ENCODE measurements at places on chromosomes 5 and 9. TPM values are rescaled to one million over a fixed set of nuclear protein-coding genes. Genes with fewer than 3 reads are reported as not detected.

ADGRV1 gene
- total RNA-seq: not detected

FOXD1 gene
- total RNA-seq: not detected

FOXD4L6 gene
- total RNA-seq: not detected

TAF11L10 gene
- not detected for total RNA-seq

ZNF883 gene
- total RNA-seq: 4.8 TPM

STKLD1 gene
- 0.27 TPM for total RNA-seq

TTC39B gene
- 1.9 TPM for total RNA-seq

NMUR2 gene
- total RNA-seq: 0.14 TPM

SNCAIP gene
- 1.7 TPM for total RNA-seq

GARIN3 gene
- not detected for total RNA-seq

GDA gene
- total RNA-seq: 3.1 TPM

TBCA gene
- total RNA-seq: 122 TPM

GABRA6 gene
- total RNA-seq: not detected

CD14 gene
- 46.1 TPM for total RNA-seq

FAM221B gene
- total RNA-seq: not detected

DNA sequence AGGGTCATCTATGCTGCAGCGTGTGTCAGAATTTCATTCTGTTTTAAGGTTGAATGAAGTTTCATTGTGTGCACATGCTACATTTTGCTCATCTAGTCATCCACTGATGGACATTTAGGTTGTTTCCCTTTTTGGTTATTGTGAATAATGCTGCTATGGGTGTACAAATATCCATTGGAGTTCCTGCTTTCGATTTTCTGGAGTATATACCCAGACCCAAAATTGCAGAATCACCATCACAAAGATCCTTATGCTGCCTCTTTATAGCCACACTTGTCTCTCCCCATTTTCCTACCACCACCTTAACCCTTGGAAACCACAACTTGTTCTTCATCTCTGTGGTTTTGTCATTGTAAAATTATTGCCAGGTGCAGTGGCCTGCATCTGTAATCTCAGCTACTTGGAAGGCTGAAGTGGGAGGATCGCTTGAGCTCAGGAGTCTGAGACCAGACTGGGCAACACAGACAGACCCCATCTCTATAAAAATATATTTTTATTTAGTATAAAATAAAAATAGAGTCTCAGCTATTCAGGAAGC is 166.2 kb downstream of the HSD17B3 start:
- DNase-seq: no peak

GRCh38 chr9:129752900-129753729 is at the start of gene PTGES:
Gene PTGES (minus strand): TSS chr9:129753042. CDS start chr9:129753012, 30 bp downstream.
- DNase-seq: peak; percentile 87

GRCh38 chr5:154058055-154059038 is 19.6 kb downstream of the MFAP3 start:
- DNase-seq: no peak

DNA sequence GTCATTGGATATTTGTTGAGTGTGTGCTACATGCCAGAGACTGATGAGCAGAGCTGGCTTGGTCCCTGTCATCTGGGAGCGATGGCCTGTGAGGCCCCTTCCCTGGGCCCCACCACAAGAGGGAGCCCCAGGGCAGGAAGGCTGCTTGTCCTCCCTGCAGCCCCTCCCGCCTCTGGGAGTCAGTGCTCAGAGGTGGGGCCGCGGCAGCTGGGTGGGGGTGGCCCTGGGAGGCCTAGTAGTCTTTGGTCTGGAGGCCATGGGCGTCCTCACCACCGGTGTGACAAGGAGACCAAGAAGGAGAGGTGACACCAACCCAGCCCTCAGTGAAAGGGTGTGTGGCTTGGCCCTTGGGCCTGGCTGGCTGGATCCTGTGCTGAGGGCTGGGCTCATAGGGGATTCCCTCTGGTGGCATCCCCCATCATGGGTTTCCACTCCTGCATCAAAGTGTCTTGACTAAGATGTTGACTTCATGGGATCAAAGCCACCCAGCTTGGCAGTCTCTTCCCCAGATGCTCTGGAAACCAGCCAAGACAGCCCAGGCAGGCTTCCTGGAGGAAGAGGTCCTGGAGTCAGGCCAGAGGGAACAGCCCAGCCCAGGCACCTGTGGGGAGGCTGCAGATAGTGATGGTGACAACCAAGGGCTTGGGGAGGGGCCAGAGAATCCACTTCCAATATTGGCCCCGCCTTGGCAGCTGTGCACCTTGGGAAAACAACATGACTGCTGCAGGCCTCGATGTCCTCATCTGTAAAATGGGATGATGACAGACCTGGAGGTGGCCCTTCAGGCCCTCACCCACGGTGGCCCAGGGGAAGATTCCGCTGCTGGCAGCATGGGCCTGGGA is 166.7 kb downstream of the GAPVD1 start:
- DNase-seq: no peak

DNA sequence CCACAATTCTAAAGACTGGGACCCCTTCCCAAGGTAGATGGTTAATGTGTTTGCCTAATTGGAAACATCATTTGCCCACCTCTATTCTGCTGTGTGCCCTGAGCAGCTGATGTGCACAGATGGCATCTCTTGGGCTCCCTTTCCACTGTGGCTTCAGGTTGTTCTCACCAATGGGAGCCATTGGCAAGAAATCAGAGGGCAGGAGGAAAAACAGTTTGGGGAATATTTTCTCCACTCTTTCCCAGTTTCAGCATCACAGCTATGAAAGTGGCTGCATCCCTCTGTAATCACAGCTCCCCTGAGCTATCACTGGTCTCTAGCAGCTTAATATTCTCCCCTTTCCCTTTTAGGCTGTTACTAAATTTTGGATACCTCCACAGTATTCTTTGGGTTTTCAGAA is 911.6 kb upstream of the SEMA6A start:
- no peak for DNase-seq

DNA sequence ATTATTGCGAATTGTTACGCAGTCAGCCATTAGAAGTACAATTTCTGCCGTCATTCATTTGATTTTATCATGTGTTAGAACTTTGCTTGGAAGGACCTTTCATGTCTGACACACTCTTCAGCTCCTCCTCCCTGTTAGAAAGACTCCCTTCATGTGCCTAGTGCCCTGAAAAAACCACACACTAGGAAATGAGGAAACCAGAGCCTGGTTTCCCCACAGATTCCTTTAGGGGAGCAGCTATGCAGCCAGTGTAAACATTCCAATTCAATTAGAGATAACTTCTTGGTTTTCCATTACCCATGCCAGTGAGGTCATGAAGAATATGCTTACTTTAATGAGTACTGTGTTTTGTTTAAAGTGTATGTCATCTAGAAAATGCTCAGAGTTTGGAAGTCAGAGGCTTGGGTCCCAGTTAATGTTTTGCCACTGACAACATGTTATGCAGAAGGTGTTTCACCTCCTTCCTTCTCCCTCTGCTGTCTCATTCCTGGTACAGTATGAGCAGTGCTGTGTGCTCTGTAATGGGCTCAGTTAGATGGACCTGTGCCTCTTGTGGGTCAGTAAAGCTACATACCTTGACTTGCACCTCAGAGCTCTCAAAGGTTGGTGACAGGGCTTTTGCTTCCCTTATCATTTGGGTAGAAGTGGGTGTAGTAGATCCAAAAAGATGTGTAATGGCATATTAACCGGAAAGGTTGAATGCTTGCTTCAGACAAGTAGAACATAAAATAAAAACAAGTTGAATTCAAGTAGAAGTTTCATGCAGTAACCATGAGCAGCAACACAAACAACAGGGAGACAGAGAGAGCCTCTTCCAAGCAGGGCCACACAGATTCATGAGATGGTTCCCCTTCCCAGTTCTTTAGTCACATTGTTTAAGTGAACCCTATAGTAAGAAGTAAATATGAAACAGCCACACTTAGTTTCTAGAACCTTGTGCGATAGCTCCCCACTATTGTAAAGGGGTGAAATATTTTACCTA is 52.6 kb upstream of the TNFAIP8 start:
- DNase-seq: no peak

DNA sequence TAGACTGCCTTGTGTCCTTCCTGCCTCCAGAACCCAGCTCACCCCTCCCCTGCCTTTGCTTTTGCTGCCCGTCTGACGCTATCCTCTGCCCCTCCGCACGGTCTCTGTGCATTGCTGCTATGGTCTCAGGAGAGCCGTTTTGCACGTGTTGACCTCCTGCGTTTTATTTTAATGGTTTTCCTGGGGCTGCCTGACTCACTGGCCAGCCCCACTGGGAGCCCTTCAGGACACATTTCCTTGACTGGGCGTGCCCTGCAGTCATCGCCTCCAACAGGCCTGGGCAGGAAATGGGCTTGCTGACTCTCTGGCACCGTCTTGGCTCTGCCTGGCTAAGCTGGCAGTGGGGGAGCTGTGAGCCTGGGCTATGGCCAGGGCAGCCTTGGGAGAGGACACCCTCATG is 17.9 kb upstream of the ASS1 start:
- peak; percentile 67 for DNase-seq

DNA sequence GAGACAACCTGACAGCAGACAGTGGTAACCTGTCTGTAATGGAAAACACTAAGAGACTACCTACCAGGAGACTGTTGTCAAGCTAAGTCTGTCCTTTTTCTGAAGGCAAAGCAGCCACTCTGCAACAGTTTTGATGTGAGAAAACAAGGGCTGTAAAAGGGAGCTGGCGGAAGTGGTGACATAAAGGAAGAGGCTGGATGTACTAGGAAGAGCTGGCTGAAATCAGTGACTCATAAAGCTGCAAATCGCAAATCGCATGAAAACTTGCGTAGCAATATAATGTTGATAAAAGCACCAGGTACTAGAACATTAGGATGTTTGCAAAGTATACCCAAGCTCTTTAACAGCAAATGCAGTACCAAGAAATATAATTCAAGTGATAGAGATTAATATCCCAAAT is 1.4 kb downstream of the NSUN2 start:
- DNase-seq: no peak

DNA sequence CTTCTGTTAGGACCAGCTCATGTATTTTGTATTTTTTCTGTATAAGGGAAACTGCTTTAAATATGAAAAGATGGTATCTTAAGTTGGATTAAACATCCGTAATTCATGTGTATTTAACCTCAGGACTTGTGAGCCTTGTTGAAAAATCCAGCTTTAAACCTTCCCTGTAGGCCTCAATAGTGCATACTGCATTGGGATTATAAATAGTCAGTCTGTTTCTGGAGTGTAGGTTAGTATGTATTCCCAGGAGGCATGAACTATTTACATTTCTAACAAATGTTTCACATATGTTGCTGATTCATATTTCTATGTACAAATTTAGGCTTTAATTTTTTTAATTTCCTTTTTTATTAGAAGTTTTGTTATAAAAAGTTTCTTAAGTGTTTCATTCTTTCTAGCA is 137.9 kb upstream of the GRHPR start:
- no peak for DNase-seq

GRCh38 chr5:130168211-130168610 is 263.9 kb downstream of the CHSY3 start:
- no peak for DNase-seq

DNA sequence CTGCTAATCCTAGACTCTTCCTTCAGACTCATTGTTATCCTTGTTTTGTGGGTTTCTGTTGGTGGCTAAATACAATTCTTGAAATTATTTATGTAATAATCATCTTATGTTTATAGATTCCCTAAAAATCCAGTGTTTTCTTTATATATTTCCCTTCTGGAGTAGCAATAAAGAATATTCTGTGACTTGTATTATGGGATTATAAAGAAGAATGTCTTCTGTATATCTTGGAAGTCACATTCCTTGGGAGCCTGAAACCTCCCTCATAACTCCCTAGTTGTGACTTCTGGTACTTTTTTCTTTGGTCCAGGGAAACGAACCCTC is 356.1 kb downstream of the TMEM167A start:
- DNase-seq: no peak

- no peak for DNase-seq
These were observed 247.5 kb downstream of the TMEM161B start for GRCh38 chr5:88021141-88021540.

DNA sequence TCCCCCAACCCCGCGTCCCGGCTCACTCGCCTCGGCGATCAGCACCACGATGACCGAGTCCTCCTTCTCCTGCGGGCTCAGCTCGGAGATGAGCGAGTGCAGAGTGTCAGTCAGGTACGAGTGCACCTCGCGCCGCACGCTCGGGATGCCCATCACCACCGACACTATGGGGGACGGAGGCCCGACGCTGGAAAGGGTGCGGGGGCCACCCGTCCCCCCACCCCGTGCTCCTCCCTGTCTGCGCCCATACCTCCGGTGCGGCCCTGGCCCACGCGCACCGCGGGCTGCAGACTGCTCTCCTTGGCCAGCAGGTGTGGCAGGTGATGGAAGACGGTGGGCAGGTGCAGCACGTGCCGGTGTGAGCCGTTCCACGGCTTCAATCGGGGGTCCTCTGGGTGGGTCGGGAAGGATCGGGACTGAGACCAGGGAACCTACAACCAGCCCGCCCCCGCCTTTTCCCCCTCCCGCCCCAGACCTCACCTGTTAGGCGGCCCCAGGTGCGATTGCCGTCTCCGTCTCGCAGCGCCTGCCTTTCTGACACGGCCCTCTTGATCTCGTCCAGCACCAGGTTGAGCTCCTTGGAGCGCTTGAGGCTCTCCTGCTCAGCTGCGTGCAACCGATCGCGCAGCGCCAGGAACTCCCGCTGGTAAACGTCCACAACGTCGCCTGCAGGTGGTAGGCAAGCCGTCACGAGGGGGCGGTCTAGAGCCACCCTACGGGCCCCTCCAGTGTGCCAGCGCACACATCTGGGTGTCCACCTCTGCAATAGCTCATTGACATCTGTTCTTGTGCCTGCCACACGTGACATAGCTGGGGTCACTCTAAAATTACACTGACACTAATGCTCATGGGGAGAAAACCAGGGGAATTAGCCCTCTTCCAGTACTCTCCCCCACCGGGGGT is 5.1 kb downstream of the MGAT4B start:
- peak; percentile 90 for DNase-seq

DNA sequence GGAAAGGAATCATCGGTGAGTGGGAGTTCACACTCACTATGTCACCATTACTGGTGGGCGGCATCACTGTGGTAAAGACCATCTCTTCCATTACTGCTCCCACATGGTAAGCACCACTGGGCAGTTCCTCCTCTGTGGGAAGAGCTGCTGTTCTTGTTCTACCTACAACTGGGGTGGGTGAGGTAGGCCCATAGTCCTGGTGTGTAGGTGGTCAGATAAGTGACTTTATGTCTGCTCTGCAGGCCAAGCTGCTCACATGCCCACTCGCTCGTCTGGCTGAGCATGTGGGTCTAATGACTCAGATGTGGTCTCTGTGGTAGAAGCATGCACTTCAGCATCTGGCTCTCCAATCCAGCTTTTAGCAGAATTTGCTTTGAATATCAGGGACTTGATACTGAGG is 82.9 kb downstream of the TMEM215 start:
- DNase-seq: no peak

DNA sequence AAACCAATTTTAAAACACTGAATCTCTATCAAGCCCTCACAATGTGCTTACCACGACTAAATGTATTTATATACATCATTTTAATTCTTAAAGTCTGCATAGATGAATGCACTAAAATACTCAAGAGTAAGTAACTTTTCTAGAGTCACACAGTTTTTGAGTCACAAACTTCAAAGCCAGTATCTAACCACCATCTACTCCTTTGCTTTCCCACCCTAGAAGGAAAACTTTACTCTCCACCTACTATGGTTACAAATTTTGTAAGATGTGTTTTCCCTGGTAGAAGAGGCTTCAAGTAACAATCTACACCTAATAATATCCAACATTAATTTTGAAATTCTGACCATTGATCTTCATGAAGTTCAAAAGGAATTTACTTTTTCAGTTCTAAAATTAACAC is 18.7 kb downstream of the ZFAND5 start:
- DNase-seq: no peak

Measured in Right ventricle myocardium inferior (tissue), 1 donor.